ENCODE measurements at places on chromosomes 7 and 10. TPM values are rescaled to one million over a fixed set of nuclear protein-coding genes. Genes with fewer than 3 reads are reported as not detected.

CUZD1 gene
- polyA plus RNA-seq, result 0.89 TPM

EPO gene
- not detected for polyA plus RNA-seq

DNA sequence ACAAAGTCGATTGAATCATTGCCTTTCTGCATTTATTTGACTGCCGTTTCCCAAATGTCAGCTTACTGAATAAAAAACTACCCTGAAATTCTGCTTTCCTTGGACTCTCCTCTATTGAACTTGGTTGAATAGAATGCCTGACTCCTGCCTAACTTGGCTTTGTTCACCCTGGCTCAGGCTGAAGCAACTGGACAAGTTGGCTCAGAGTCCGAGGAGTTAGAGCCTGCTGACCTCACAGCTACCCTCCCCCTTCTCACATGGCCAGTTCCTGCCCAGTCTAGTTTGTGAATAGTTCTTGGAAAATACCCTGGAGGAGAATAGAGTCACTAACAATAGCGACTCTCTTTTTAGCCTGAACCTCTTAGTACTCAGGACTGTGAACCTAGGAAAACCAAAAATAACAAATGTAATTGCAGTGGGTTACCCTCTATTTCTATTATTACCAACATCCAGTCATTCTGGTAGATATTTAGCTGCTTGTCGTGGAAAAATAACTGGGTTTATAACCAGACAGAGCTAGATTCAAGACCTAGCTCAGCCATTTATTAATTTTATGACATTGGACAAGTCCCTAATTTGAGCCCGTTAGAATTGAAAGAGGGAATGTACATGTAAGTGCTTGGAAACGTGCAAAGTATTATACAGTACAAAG is 17.3 kb upstream of the NRBF2 start:
- H3K27ac ChIP-seq, result no peak overlapping the region
- no peak for DNase-seq
- peaks cover 9% of the 10 kb centered on the region for H3K4me1 ChIP-seq
- no peaks in the 10 kb centered on the region for H3K27me3 ChIP-seq

RBP3 gene
- not detected for polyA plus RNA-seq

PRKCQ gene
- polyA plus RNA-seq, result 0.18 TPM

GRCh38 chr10:82943142-82943541 is 1068.1 kb downstream of the NRG3 start:
- H3K27me3 ChIP-seq, result no peaks in the 10 kb centered on the region
- no peak for DNase-seq
- H3K27ac ChIP-seq, result peak overlapping the region; percentile 47
- 0 out of 2 replicates have a peak, but pooled peaks cover 9% of the 10 kb centered on the region for H3K4me1 ChIP-seq
- H3K36me3 ChIP-seq, result no peaks in the 10 kb centered on the region

DNA sequence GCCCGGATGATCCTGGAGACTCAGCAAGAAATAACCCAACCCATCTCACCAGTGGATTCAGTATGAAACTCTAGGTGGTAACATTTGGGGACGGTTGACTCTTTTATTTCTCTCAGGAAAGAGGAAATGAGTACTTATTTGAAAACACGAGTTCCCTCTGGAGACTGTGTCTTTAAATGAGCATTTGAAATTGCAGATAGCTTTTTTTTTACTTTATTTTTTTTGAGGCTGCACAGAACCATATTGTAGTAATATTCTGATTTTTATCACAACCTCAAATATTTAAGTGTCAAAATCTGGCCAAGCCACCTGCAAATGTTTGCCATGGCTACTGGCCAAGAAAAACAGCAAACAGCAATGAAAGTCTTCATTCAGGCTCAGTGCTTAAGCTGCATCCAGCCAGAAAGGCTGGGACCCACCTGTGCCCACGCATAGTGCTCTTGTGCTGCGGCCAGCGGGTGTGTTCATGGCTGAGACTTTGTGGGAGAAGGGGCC is 160.8 kb downstream of the CREB5 start:
- no peak overlapping the region for H3K4me3 ChIP-seq
- peak overlapping the region; percentile 86 for H3K27ac ChIP-seq
- DNase-seq, result peak; percentile 65
- no peaks in the 10 kb centered on the region for H3K36me3 ChIP-seq

GRCh38 chr10:52637592-52637991 is 135.0 kb downstream of the MBL2 start:
- no peaks in the 10 kb centered on the region for H3K36me3 ChIP-seq
- H3K4me3 ChIP-seq, result no peak overlapping the region
- H3K27me3 ChIP-seq, result no peaks in the 10 kb centered on the region
- H3K27ac ChIP-seq, result peak overlapping the region; percentile 67

DNA sequence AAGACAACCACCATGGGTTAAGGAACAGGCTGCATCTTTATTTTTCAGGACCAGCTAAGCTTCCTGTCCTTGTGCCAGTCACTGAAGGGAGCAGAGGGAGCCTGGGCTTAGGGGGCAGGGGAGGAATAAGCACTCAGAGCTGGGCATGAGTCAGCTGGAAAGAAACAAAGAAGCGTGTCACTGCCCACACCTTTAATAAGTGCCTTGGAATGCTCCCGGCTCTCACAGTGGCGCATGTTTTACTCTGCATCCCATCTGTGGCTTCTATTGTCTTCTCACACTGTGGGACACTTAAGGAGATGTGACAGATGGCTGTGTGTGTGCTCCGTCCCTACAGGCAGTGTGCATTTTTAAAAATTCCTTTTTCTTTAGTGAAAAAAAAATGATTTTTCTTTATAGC is 71.7 kb downstream of the MTURN start:
- no peaks in the 10 kb centered on the region for H3K4me1 ChIP-seq
- no peaks in the 10 kb centered on the region for H3K36me3 ChIP-seq
- no peak for DNase-seq
- H3K4me3 ChIP-seq, result no peak overlapping the region
- no peaks in the 10 kb centered on the region for H3K27me3 ChIP-seq

- DNase-seq, result no peak
- H3K36me3 ChIP-seq, result no peaks in the 10 kb centered on the region
- H3K4me3 ChIP-seq, result no peak overlapping the region
- peaks cover 46% of the 10 kb centered on the region for H3K4me1 ChIP-seq
- no peaks in the 10 kb centered on the region for H3K27me3 ChIP-seq
Measured at GRCh38 chr10:34764472-34764946, 50.6 kb downstream of the PARD3 start.

LDB3 gene
- 0.48 TPM for polyA plus RNA-seq

AKR1C4 gene
- polyA plus RNA-seq, result not detected

CALCR gene
- polyA plus RNA-seq, result 0.12 TPM

DNA sequence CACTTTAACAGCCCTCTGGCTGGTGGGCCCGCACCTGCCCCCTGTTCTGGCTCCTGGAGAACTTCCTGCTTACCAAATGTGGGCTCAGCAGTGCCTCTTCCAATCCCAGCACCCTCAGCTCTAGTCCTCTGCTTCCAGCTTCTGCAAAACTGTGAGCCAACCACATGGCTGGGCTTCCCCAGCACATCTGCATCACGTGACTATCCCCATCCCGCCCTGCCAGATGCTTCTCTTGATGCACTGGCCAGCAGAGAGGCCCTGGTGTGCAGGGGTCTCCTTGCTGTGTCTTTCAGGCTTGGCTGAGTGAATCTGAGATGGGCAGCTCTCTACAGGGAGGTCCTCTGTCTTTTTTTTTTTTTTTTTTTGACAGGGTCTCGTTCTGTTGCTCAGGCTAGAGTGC is 43.8 kb upstream of the DMBT1 start:
- peaks cover 8% of the 10 kb centered on the region for H3K4me1 ChIP-seq
- no peaks in the 10 kb centered on the region for H3K27me3 ChIP-seq
- H3K27ac ChIP-seq, result no peak overlapping the region
- H3K36me3 ChIP-seq, result peaks cover 5% of the 10 kb centered on the region
- no peak for DNase-seq
